Vagina (tissue), 2 donors: ENCODE measurements at places on chromosomes 4 and X.

- DNase-seq, result no peak
These were observed 8.6 kb downstream of the HMX1 start for GRCh38 chr4:8862800-8863685.

GRCh38 chr4:1244081-1244977 is 4.6 kb downstream of the CTBP1 start:
- DNase-seq, result no peak

- no peak for DNase-seq
These were observed 108.7 kb upstream of the ATP6AP2 start for GRCh38 chrX:40471965-40472648.

DNA sequence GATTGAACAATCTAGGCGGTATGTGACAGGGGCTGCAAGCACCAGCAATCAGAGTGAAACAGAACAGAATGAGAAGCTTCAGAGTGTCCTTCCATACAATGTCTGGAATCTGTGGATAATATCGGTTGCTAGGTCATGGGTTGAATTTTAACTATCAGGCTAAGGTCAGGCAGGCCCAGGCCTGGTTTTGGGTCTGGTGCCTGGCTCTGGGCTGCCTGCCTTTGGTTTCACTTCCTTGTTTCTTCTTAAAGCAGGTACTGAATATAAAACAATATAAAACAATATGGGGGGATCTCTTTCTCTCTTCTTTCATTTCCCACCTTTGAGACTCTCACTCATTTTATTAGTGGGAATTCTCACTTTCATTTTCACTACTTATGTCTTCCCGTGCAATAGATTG is 962.0 kb downstream of the CCSER1 start:
- no peak for DNase-seq

GRCh38 chr4:25702848-25703247 is 47.2 kb downstream of the SLC34A2 start:
- DNase-seq, result no peak

DNA sequence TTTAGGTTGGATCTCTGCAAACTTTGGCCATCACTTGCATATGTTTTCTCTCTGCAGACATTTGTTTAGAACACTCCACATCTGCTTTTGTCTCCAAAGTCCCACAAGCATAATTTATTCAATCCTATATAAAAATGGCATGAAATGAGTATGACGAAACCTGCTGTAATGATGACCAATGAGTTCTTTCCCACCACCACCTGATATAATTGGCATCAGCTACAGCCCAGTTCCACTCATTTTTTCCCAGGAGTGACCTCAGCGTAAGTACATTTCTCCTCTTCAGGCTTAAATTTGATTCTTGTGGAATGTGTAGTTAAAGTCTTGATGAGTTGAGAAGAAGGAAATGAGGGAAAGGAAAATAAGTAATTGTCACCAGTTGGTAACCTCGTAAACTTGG is 205.1 kb downstream of the AWAT2 start:
- DNase-seq, result no peak

GRCh38 chrX:143998261-143998660 is 114.4 kb downstream of the UBE2NL start:
- DNase-seq, result no peak

GRCh38 chrX:146907391-146908240 is 93.1 kb upstream of the CXorf51A start:
- DNase-seq, result no peak

DNA sequence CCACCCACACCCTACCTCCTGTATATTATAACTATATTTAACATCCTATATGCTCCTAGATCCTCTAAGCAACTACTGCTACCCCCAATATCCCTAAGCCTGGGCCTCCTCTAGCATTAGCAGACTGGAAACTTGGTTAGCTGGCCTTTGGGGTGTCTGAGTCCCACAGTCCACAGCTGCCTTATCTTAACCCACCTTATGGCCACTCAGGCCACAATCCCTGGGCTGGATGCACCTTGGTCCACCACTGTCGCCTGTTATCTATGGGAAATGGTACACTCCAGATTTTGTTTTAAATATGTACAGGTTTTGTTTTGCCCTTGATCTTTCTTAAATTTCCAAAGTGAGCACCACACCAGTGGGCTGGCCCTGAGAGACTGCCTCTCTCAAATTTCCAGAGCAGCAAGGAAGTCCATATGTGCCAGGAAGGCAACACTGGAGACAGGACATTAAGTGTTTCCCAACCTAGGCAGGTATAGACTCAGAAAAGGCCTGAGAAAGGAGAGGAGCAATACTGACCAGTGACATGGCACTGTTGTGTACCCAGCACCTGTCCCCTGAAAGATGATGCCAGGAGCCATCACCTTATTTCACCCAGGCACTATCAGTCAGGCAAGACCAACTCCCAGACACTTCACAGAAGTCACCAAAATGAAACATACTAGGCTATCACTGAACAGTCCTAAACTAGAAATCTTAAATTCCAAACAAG is 921 bp downstream of the PFKFB1 start:
- DNase-seq, result no peak
